ENCODE measurements at places on chromosomes 5 and 9.

GRCh38 chr5:5089895-5090649 lies 50.1 kb upstream of the ADAMTS16 start:
- no peak for DNase-seq

DNA sequence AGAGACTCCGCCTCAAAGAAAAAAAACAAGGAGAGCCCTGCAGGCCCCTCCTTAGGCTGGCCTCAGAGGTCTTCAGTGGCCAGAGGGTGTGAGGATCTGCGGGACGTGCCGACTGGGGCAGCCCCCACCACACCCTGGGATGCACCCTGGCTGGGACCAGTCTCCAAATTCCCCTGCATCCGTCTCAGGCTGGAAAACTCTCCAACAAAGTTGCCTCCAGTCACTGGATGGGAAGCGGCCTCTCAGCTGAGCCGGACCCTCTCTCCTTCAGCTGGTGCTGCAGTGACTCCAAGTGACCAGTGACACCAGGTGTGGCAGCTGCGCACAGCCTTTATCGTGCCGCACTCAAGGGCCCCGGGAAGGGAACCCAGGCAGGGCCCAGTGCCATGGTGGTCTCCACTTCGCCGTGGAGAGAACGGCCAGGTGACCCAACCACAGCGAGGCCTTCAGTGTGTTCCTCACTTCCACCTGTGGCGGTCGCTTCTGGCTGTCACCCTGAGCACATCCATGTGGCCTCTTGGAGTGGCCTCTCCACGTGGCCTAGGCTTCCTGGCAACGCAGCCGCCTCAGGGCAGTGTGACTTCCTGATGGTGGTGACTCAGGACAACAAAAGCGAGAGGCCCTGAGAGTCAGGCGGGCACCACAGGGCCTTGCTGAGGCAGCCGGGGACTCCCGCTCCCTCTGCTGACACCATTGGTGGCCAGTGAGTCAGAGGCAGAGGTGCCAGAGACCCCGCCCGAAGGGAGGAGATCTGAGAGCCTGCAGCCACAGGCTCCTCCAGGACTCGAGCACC lies 19.3 kb upstream of the CAMSAP1 start:
- peak; percentile 30 for DNase-seq

DNA sequence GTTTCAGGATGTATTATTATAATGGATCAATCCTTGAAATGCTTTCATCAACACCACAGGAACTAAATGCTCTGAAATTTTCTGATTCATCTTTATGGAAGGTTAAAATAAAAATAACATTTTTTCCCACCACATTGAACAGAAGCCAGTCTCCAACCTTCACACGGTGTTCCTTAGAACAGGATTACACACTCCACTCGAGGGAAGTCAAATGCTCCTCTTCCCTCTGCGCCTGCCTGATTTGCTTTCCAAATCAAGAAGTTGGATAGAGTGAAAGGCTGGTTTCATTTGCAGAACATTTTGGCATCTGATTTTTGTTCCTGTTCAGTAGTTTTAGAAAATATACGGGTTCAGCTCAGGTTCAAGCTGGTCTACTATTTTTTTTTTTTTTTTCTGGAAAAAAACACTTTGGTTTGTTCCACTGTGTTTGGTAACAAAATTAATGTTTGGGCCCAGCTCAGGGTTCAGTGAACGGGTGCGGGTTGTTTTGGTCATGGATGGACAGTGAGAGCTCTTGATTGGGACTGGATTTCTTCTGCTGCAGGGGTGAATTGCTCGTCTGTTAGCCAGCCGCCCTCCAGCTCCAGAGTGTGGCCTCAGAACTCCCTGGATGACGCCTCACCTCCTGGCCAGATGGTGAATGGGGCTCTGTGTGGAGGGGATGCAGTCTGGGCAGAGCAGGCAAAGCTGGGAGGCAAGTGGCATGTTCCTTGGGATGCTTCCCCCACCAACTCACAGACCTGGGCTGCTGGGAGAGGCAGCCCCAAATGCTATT lies 82.4 kb upstream of the STC2 start:
- DNase-seq, result no peak

DNA sequence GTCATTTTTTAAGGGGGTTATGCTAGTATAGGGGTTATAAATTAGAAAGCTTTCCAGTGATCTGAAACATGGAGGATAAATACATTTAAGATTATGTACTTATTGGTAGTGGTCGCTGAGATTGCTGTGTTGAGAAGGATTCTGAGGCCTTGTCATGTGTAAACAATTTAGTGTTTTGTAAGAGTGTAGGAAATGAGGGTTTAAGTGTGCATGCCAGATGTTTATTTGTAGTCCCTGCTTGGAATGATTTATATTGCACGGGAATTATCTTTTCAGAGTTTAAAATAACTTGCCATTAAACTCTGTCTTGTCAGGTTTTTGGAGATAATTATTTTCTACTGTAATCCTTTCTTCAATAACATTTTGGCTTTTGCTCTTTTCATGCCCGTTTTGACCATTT lies 19.4 kb downstream of the ZNF618 start:
- DNase-seq, result no peak

DNA sequence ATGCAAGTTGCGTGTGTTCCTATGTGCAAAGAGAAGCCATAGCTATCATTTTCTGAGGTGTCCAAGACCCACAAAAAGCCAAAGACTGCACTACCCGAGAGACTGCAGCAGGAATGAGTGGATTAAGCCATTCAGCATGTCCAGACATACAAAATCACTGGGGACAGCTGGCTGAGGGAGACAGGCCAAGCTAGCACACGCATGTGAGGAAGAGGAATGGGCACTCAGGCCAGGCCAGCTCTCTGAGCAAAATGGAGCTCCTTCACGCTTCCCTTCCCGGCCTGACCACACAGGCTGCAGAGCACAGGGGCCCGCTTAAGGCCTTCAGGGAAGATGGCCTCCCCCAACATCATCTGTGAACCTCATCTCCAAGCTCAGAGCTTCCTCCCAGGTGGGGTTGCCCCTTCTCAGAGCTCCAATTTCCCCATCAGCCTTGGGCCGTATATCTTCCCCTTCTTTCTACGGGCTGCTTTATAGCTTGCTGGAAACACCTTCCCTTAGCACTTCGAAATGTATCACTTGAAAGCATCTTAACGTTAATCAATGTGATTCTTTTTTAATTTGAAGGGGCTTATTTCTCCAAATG lies 8.4 kb downstream of the DCANP1 start:
- no peak for DNase-seq

- DNase-seq, result no peak
Measured at GRCh38 chr5:82639393-82640144, 361.4 kb upstream of the RPS23 start.

- no peak for DNase-seq
Measured at GRCh38 chr5:180070756-180071530, 616 bp downstream of the RNF130 start.

GRCh38 chr5:149917073-149917676 lies 27.4 kb downstream of the PDE6A start:
- no peak for DNase-seq

DNA sequence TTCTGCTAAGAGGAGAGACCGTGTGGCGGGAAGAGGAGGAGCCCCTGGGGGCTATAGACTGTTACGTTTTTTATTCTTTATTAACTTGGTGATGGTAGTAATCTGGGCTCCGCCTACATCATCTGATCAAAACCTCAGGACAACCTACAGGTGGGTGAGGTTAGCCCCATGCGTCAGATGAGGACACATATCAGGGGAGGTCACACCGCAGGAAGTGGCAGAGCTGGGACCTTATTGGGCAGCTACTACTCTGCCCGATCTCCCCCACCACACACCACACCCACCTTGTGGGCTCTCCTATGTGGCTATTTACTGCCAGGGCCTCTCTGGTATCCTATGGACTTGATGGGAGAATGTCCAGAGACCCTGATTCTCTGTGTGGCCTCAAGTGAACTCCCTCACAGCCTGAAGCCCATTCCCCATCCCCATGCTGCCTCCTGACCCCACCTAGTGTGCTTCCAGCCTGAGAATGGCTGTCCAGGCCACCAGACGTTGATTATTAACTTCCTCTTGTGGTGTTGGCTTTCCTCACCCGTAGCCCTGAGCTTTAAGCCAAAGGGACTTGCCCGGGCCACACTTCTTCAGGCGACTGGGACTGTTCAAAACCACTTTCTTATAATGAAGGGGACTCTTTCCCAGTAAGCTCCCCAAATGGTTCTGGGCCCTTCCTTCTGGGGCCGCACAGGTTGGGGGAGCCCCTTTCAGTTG lies 8.2 kb downstream of the UNC5A start:
- DNase-seq, result no peak

DNA sequence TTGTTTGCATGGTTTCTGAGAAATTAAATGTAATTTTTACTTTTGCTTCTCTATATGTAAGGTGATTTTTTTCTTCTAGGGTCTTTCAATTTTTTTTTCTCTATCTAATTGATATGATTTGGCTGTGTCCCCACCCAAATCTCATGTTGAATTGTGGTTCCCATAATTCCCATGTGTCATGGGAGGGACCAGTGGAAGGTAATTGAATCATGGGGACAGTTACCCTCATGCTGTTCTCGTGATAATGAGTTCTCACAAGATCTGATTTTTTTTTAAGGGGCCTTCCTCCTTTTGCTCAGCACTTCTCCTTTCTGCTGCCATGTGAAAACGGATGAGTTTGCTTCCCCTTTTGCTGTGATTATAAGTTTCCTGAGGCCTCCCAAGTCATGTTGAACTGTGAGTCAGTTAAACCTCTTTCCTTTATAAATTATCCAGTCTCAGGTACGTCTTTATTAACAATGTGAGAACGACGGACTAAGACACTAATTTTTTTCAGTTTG lies 150.8 kb downstream of the MTRR start:
- DNase-seq, result no peak

- no peak for DNase-seq
Measured at GRCh38 chr5:142551338-142552067, 134.4 kb downstream of the FGF1 start.

- DNase-seq, result no peak
Measured at GRCh38 chr5:75363111-75363510, 26.1 kb downstream of the HMGCR start.

- DNase-seq, result no peak
Measured at GRCh38 chr9:6944093-6944551, 186.3 kb downstream of the KDM4C start.

- DNase-seq, result no peak
Measured at GRCh38 chr5:53503562-53504218, 23.3 kb downstream of the FST start.

GRCh38 chr9:84691634-84692033 lies 22.1 kb downstream of the NTRK2 start:
- DNase-seq, result no peak

- no peak for DNase-seq
Measured at GRCh38 chr5:62547945-62548630, 30.5 kb upstream of the LRRC70 start.

DNA sequence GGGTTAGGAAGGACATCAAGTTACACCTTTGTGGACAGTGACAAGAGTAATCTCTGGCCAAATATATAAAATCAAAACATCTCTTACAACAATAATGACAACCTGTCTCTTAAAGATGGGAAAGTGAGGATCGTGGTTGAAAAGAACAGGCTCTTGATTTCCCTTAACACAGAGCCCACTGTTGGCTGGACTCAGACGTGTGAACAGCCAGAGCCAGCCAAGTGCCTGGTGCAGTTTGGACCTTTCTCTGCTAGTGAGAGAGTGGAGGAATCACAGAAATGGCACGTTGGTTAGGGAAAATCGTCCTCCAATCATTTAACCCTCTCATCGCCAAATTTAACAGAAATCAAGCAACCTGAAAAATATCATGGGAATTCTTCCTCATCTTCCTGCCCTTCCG lies 131.3 kb downstream of the GNA14 start:
- DNase-seq, result no peak

DNA sequence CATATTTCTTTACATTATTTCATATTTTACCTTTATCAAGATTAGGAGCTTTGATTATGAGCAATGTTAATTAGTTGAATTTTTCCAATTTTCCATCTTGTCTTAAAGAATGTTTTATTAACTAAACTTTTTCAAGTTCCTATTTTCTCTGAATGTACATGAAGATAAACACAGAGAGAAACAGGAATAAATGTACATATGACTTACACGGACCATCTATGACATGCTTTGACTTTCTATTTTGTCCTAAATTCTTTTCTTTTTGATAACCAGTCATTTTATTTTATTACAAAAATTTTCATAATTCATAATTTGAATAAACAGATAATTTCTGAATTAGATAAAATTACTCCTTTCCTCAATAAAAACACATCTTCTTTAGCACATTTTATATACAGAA lies 1038.8 kb upstream of the ARRDC3 start:
- no peak for DNase-seq

GRCh38 chr9:133954862-133955529 lies 37.1 kb downstream of the VAV2 start:
- DNase-seq, result no peak

DNA sequence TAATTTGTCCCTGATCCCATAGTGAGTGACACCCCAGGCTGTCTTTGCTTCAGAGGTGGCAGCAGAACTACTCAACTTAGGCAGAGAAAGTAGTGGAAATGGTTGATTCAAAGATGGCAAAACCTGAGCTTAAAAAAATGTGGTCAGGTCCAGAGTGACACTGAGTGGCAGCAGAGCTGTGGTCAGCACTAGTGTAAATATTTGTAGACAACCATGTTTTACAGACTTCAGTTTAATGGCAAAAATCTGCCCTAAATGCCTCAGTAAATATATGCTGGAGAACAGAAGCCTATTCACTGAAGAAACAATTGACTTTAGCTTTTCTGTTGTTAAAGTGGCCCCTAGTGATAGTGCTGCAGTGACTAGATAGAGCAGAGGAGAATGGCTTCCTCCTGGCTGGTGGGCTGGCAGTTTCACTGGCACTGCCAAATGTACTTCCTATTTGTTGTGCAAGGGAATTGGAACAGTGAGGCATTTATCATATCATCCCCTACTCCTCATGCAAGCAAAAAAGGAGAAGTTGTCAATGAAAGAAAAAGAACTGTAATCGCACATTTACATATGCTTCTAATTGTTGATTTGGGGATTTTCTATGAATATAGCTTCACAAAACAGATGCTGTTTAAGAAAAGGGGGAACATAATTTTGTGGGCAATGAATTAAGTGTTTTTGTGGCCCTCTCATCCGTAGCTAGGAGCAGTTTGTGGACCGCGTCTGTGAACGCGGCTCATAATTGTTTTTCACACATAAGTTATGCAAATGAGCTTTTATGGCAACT lies 12.0 kb downstream of the PBX3 start:
- no peak for DNase-seq

DNA sequence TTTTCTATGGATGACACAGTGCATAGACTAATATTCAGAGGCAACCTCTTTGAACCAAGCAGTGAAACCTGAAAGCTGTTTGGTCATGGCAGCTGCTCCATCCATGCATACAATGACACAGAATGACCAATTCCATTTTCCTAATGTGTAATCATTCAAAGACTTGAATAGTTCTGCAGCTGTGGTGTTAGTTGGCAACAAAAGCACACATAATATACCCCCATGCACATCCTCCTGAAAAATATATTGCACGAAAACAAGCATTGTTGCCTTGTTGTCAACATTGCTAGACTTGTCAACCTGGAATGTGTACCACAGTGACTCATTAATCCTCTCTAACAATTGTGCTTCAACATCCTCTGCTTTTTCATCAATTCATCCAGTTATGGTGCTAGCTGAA lies 71.0 kb upstream of the SEMA6A start:
- DNase-seq, result no peak

- no peak for DNase-seq
Measured at GRCh38 chr9:136665111-136665703, 2.5 kb downstream of the EGFL7 start.

GRCh38 chr9:124496075-124496449 lies 11.1 kb downstream of the NR5A1 start:
- DNase-seq, result no peak
